ENCODE measurements at places on chromosomes 2 and 18.

DNA sequence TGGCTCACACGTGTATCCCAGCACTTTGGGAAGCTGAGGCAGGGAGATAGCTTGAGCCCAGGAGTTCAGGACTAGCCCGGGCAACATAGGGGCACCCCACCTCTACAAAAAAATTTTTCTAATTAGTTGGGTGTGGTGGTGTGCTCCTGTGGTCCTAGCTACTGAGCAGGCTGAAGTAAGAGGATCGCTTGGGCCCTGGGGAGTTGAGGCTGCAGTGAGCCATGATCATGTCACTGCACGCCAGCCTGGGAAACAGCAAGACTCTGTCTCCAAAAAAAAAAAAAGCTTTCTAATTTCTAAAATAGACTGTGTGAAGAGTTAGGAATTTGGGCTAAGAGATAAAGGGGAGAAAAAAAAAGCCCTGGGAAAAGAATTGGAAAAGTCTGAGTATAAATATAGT, 51.9 kb upstream of the NAB1 start:
- DNase-seq = peak; percentile 79

- DNase-seq = no peak
These were observed 247.9 kb downstream of the TSN start for GRCh38 chr2:122003196-122003940.

GRCh38 chr2:99810225-99810624, 320.4 kb upstream of the REV1 start:
- no peak for DNase-seq

- DNase-seq = no peak
These were observed 12.4 kb upstream of the CRYGA start for GRCh38 chr2:208175840-208176153.

DNA sequence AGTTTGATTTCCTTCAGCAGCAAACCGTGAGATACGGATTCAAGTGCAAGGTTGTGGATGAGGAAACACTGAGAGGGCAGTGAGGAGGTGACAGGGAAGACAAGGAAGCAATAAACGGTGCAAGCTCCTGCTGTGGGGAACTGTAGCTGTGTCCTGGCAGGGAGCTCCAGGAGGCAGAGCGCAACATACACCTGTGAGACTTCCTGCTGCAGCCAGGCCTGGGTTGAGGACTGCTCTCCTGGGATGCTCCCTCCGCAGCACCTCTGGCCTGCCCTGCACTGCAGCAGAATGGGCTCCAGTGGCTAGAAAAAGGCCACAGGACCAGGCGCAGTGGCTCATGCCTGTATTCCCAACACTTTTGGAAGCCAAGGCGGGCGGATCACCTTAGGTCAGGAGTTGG, 85.5 kb downstream of the MRO start:
- no peak for DNase-seq

DNA sequence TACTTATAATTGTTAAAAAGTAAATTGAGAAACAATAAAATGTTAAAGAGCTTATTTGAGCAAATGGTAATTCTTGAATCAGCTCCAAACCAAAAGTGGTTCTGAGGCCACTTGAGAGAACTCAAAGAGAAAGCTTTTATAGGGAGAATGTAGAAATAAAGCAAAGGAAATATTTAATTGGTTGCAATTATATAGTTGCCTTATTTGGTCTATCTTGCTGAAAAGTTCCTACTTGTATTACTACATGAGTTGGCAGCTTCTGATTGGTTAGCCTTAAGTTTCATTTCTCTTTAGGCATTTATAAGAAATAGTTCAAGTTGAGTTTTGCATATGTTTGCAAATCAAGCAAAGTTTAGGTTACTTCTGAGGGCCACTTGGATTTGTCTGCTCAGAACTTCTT, 38.1 kb downstream of the SCN2A start:
- no peak for DNase-seq

- no peak for DNase-seq
These were observed 368.7 kb downstream of the CDH19 start for GRCh38 chr18:66235206-66235605.

- no peak for DNase-seq
These were observed 917.1 kb downstream of the DPP10 start for GRCh38 chr2:115359550-115359949.

GRCh38 chr2:42640261-42640660, 71.8 kb downstream of the MTA3 start:
- DNase-seq = no peak

DNA sequence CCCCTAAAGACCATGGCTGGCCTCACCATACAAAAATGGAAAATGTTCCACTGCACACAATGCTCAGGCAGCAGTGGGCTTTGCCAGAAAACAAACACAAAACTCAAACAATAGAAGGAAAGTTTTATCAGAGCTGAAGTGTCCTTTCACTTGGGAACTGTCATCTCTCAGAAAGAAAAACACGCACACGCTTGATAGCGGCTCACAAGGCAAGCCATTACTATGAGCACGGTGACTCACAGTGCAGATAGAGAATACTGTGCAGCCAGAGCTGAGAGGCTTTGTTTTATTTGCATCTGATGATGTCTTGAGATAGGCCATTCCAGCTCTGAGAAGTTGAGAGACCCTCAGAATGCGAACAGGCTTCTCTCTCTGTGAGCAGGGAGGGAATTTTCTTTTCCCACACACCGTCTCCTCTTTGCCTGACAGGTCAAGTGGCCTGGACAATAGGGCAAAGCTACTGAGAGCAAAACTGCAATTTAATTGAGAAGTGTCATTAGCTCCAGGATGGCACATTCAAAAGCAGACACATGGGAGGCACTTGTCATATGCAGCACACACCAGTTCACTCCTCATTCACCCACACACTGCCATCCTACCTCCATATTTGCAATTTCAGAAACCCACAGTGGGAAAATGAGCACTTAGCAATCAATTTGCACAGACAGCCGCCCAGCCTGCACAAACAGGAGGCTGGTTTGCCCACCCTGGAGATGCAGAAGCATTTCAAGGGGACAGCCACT, 236.6 kb downstream of the SS18 start:
- DNase-seq = peak; percentile 6

DNA sequence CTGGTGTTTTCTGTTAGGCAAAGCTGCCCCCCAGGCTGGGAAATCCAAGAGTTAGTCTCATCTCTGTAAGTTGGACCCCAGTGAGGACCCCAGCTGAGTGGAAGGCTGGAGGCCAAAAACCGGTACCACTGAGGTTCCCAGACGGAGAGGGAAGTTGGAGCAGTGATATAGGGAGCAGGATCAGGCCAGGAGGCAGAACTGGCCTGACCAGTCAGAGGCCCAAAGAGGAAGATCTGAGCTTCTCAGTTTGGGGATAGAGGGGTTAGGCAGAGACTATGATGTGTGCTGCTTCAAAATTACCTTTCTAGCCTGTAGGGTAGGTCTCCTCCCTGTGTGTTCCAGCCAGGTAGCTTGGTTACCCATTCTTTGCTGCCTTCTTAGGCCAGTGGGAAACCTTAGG, 4.6 kb upstream of the RNF181 start:
- no peak for DNase-seq

DNA sequence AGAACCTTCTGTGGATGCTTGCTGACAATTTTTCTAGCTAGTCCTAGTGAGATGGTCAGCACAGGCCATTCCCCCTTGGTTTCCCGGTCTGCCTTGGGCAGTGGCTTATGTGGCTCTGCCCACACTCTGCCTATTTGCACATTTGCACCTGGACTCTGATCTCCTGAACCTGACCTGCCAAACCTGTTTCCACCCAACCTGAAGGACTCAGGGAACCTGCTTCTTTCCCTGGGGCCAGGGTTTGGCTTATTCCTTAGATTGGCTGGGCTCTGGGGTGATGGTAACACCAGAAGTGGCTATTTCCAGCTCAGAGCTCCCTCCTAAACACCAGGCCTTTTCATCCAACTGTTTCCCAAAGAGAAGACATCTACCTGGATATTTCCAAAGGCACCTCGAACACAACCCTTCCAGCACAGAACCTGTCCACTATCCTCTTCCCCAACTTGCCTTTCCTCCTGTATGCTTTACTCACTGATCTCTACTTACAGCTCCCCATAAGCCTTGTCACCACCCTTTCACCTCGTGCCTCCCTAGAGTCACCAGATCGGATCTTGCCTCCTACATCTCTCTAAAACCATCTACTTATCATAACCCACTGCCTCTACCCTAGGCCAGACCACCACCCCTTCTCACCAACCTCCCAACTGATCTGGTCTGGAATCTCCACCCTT, 5.8 kb upstream of the MTA3 start:
- DNase-seq = no peak

DNA sequence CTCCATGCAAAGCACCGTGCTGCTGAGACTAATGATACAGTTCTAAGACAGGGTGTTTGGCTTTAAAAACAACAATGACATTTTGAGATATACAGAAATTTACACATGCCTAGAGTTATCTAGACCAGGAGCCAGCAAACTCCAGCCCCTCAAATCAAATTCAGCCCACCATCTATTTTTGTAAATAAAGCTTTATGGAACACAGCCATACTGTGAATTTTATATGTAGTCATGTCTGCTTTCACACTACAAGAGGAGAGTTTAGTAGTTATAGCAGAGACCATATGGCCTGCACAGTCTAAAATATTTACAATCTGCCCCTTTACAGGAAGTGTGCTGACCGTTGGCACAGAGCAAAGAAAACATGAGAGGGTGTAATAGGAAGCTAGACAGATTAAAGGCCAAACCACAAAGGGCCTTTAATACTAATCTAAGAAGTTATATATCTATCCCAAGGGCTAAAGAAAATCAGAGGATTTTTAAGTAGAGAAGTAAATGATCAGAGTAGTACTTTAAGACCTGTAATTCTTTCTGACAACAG, 39.4 kb downstream of the NBAS start:
- DNase-seq = no peak

- DNase-seq = no peak
These were observed 41.4 kb downstream of the TET3 start for GRCh38 chr2:74025971-74026612.

DNA sequence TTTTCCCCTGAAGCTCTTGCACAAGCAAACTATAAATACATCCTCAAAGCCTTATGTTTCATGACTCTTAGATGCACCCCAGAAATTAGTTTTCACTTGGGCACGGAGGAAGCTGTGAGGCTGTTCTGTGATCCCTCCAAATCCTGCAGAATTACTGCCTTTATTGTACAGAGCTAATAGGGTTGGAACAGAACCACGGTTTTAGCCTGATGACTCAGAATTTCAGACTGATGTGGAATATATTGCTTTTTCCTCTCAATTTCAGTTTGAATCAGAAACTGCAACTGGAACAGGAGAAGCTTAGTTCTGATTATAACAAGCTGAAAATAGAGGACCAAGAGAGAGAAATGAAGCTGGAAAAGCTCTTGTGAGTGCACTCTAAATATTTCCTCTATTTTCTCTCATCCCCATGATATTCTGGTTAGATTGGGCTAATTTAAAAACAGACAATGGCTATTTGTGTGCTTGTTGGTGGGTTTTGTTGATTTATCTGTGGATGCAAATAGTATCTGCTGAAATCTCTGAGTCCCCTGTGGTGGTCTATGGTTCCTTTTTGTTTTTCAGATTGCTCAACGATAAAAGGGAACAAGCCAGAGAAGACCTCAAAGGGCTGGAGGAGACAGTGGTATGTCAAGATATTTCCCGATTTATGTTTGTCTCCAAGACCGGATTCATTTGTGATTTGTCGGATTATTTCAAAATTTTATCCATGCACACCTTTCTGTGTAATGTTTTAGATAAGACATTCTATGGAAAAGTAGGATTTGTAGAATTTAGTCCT, 38.2 kb upstream of the LYPD6B start:
- no peak for DNase-seq

DNA sequence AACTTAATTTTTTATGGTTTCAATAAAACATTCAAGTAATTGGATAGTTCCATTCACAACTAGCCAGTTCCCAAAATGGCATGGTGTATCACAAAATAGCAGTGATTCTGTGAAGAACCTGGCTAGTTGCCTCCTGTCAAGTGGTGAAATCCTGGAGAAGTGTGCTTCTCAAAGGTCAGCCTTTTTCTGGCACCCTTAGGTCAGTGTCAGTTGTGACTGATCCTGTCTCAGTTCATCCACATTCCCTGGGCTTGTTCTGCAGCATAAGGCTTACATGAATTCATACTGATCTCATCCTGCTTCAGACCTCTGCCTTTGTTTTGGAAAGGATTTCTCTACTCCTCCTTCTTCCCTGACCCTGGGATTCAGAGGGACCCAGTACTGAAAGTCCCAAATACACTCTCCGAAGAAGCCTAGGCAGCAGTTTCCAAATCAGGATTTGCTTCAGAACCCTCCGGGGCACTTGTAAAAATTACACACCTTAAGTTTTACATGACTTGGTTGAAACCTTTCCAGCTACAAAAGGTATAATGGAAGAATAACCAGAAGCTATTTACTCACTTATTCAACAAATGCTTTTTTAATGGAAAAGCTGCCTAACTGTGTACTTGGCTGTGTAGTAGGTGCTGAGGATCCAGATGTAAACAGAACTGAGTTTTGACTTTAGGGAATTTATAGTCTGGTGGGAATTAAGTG, 11.0 kb downstream of the MAP3K20 start:
- DNase-seq = peak; percentile 46

DNA sequence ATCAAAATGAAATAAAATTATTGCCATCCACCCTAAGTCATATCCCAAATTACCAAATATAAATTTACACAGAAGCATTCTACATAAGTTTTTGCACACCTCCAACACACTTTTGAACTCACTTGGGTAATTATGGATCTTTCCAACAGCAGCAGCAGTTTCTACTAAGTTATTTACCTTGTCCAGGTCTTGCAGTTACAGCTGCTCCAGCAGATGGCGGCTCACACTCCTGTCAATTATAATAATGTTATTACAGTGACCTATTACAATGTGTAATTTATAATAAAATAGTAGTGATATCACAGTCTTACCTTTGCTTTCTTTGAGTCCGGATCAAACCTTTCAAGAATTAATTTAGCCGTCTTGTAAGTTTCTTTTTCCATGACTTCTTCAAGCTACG, 37.9 kb downstream of the LNPK start:
- no peak for DNase-seq

GRCh38 chr2:230602562-230603230, 109.9 kb upstream of the CAB39 start:
- DNase-seq = no peak

DNA sequence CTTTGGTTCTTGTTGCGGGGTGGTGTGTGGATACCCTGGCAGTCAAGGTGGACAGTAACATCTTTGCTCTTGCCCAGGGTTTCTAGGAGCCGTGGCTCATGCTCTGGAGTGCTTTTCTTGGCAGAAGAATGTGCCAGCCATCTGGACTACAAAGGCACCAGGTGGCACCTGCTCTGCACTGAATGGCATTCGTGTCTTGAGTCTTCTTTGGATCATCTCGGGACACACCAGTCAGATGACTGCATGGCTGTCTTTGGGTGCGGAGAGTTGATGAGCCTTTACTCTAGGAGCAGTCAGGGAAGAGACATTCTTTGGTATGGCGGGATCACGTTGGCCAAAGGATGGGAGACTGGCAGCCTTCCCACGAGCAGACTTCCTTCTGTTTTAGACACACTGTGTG, 104.1 kb upstream of the SEC11C start:
- DNase-seq = no peak

- DNase-seq = no peak
These were observed 395.3 kb downstream of the LPIN1 start for GRCh38 chr2:12141618-12142258.

DNA sequence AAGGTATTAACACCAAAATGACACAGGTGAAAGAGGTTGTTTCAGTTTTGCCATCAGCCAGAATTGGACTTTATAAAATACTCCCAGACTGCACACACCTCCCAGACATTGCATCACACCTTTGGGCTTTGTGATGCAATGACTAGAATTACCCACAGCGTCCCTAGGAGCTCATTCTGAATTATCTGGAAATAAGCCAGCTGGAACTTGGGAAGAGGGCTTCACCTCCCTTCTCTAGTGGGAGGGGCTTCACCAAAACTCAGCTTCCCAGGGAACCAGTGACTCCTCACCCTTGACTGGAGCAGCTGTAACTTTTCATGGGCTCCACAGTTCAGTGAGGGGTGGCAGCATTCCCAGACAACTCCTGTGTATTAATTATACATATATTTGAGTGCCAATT, 83.1 kb upstream of the BZW1 start:
- DNase-seq = no peak
